ENCODE measurements at places on chromosomes 13 and 19. TPM values are rescaled to one million over a fixed set of nuclear protein-coding genes. Genes with fewer than 3 reads are reported as not detected.

DNA sequence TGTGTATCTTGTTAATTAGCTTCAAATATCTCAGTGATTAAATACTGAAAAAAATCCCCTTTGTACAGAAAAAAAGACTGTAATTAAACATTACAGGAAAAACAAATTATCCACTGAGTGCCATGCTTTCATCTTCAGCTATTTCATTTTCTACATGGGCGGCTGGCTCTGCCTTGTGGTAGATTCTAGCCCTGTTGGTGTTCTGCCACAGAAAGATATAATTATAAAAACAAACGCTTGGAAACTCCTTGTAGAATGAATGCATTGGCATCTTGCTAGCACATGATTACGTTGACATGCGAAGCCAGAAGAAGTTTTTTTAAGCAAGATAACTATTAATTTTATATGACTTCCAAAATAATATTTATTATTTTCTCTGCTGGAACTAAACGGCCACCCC lies 496.8 kb downstream of the MYO16 start:
- DNase-seq: peak; percentile 46

DNA sequence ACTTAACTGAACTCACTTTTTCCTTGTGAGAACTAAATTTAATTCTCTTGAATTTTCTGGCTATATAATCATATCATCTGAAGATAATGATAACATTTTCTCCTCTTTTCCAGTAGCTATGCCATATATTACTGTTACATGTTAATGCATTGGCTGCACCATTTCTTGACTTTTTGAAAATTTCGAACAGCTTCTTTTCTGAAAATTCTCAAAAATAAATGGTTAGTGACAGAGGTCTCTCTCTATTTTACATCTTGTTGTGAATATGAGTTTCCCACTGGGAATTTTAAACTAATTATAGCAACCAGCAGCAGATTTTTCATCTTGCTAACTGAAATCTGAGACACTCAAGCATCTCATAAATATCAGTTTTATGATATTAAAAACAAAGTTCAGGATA lies 30.6 kb downstream of the MBNL2 start:
- DNase-seq: no peak

DNA sequence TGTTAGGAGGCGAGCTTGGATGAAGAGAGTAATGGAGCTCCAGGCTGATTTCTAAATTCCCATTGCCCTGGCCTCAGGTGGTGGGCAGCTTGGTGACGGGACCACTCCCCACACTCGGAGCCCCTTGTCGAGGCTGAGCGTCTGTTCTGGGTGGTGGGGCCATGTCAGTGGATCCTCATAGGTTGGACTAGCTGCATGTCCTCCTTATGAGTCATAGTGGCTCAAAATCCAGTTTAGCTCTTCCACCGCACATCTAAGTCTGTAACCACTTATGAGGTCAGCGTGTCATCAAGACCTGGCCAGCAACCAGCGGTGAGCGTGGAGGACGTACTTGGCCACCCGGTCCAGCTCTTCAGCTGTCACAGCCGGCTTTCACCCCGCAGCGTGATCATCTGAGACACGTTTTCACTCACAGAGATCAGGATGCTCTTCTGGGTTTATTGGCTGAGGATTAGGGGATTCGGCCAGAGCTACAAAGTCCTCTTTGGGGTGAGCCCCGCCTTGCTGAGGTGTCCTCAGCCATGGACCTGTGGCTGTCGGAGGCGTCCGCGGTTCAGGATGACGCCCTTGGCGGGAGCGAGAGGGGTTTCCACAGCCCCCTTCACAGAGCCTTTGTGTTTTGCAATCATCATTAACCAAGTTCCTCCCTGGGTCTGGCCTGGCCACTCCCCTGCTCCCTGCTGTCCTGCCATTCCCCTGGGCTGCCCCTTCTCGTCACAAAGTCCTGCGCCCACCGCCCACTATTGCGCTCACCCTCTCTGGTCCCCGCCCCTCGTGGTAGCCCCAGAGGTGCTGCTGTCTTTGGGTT lies 41.9 kb downstream of the ADPRHL1 start:
- peak; percentile 94 for DNase-seq

DNA sequence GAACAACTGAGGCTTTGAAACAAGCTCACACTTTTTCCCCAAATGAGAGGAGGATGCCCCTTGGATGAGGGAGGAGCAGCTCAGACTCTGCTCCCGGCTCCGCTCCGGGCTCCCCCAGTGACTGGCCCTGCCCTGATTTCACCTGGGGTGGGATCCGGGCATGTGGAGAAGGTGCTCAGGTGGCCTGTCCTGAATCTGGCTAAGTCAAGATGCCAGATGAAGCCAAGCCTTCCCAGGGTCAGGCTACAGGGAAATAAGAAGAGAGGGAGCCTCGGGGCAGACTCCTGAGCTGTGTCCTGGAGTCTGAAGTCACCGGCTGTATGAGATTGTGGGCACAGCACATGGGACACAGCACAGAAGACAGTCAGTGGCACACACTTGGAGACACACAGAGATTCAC lies 10.3 kb downstream of the CEACAM5 start:
- DNase-seq: no peak

- no peak for DNase-seq
Observed at GRCh38 chr13:113746671-113747070, 12.4 kb upstream of the TMEM255B start.

DNA sequence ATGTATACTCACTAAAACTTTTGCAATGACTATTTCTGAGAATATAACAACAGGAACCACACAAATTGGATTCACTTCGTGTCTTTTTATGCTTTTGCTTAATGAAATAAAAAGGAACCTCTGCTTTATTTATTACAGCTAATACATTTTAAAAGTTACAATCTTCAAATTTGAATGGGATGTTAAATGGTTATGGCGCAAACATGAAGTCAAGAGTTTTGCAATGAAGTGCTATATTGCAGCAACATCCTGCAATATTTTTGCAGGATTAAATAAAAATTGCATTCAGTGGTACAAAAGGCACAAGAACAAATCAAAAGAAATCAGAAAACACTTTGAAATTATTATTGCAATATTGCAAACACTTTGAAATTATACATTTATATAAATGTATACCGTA lies 1519.0 kb upstream of the MIR17HG start:
- DNase-seq: no peak

DNA sequence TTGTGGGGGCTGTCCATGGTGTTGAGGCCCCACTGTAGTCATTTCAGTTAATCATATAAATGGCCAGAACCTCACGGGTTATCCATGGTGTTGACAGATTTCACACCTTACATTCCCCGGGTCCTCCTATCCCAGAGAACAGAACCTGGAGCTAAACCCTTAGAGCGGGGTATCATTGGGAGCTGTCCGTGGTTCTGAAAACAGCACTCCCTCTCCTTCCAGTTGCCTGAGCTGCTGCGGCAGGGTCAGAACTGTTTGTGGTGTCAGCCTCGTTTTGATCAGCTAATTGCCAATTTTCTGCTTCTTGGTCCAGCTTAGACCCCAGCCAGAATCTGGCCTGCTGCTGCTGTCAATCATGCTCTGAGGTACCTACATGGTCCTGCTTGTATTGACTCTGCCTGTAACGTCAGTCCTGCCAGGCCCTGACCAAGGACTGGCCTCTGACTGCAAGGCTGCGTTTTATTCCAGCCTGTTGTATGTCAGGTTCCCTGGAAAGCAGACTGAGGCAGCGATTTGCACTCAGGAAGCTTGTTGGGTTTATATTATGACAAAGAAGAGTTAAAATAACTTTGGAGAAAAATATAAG lies 55.8 kb upstream of the KCTD15 start:
- peak; percentile 24 for DNase-seq

GRCh38 chr19:54029930-54030490 lies 33.7 kb downstream of the VSTM1 start:
- DNase-seq: peak; percentile 70

- DNase-seq: no peak
Observed at GRCh38 chr13:103195762-103196161, 129.5 kb upstream of the SLC10A2 start.

GRCh38 chr19:30679789-30680188 lies 307.6 kb downstream of the ZNF536 start:
- no peak for DNase-seq

The OR7A17 gene
- not detected for total RNA-seq

GRCh38 chr13:95256091-95256490 lies 45.2 kb downstream of the ABCC4 start:
- DNase-seq: peak; percentile 69

Measured in SJSA1 (cell line).